Renal cortical epithelial cell (primary cell): ENCODE measurements at places on chromosomes 11 and 22.
A peak's percentile ranks its signal among the peaks of the same experiment; 100 is the strongest.

DNA sequence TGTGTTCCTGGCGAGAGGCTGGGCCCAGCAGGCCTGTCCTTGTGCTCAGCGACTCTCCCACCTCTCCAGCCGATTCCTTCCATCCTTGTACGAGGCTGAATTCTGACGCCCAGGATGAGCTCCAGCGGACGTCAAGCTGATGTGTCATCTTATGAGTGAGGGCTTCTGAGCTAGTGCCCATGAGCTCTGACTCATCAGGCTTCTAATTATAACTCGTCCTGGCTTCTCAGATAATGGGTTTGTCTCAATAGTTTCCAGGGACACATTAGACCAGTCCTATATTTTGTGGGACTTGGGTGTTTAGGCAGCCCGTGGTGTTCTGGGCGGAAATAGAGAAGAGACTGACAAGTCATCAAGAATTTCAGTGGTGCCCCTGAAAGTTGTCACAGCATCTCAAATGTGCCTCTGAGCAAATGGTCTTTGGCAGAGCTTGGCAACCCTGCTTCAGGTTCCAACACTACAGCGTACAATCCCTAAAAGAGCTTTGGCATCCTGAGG, 108.2 kb upstream of the CD44 start:
- peak; percentile 94 for DNase-seq

DNA sequence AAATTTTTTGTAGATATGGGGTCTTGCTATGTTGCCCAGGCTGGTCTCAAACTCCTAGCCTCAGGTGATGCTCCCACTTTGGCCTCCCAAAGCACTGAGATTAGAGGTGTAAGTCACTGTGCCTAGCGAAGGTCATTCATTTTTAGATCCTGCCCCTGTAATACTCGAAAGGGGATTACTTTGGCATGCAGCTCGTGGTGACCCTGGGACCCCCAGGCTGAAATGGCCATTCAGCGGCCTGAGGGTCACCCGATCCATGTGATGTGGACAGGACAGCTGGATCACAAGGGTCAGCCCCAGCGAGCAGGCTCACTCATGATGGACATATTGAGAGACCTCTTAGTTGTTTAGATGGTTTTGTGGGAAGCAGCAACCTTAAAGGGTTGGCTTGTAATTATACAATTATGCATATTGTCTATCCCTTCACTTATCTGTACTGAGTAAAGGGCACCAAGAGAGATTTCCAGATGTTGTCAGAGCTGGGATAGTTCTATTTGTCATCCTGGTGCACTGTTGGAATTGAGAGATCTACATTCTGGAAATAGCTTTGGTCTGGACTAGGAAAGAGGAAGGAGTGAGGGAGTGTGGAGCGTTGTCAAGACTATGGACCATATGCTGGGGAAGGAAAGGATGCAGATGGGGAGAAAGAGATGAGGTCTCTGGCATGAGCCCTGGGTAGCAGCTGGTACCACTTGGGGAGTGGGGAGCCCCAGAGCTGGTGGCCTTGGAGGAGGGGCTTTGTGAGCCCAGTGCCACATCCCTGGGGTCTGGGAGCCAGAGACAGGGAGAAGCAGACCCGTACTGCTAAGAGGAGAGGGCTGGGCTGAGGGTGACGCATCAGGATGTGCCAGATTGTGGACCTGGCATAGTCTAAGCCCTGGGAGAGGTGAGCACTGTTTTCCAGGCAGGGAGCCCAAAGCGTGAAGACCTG, 15.5 kb downstream of the RHBDD3 start:
- DNase-seq: no peak

- DNase-seq: no peak
Observed at GRCh38 chr11:69535908-69536307, 54.4 kb downstream of the LINC01488 start.

- peak; percentile 86 for DNase-seq
Observed at GRCh38 chr11:2772544-2773031, 72.8 kb upstream of the KCNQ1OT1 start.

- DNase-seq: no peak
Observed at GRCh38 chr22:25797498-25798290, 55.7 kb downstream of the MYO18B start.

GRCh38 chr22:39205344-39206021, 39.3 kb downstream of the PDGFB start:
- peak; percentile 67 for DNase-seq
